ENCODE measurements at places on chromosomes 7 and 10.

- DNase-seq, result no peak
Observed at GRCh38 chr10:93063144-93063976, 2.8 kb downstream of the CYP26C1 start.

- DNase-seq, result no peak
Observed at GRCh38 chr7:2109936-2110609, 122.7 kb downstream of the MAD1L1 start.

GRCh38 chr10:76433161-76434005 lies 1002.0 kb downstream of the LRMDA start:
- no peak for DNase-seq

GRCh38 chr7:139580435-139580834 lies 57.0 kb downstream of the CLEC2L start:
- DNase-seq, result no peak

DNA sequence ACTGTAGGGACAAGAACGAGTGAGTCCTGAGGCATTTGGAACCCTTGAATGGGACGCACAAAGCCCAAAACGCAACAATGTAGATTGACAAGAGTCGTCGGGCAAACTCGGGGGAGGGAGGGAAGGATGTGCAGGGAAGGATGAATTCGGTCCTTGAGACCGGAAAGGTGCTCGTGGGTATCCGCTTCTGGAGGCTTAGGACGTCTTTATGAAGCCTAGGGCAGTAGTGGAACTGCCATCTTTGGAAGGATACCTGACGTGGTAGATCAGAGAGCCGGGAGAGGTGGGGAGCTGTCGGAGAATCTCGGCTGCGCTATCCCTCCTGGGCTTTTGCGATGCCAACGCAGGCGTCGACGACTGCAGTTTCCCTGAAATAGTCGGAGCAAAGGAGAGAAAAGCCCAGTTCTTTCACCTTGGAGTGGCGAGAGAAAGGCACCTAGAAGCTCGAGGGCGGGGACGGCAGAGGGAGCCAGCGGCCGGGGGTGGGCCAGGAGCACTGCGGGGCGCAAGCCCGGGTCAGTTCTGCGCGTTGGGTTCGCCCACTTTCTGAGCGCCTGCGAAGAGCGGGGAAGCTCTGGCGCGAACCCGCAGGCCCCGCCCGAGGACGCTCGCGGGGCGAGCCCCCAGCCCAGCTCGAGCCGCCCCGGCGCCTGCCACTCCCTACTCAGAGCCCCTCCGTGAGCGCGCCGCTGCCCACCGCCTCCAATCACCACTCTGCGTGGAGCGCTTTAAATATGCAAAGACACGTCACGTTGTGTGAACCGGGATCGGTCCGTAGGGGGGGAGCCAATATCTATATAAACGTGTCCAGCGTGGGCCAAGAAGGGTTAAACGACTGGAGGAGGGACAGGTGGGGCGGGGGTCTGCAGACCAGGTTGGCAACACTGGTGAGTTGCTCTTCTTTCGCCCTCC lies at the start of gene CYP26C1:
Gene CYP26C1, plus strand, starts transcription at position 824 of the 912 bp plus-strand sequence. CDS start 466 bp downstream, outside the sequence.
- DNase-seq, result no peak

DNA sequence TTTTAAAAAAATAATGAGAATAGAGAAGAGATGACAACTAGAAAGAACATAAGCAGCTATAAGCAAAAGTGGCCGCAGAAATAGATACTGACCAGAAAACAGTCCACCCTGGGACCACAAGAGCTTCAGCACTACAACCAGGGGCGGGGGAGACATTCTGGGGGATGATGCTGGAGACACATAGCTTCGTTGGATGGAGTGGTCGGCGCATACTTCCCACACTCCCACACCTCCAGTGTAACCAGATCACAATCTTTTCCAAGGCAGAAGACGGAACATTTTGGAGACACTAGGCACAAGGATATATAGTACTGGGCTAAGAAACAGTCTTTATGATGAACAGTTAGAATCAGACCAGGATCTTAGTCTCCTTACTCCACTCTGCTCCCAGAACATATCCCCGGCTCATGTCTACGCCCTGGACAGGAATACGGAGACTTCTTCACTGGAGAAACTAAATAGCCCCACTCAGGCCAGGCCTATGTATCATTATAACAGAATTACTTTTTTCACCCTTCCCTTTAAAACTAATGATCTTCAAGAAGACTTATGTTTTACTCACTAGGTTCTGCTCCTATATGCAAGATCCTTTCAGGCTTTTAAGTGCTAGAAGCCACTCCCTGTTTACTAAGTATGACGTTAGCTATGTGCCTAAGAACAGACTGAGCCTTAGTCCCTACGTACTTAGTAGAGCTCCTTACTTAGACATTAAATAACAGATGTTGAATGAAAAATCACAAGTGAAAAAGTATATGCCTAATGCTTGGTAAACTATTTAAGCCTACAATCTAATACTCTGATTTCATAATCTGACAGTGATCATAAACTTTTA lies 169.6 kb downstream of the SRPK2 start:
- DNase-seq, result no peak

GRCh38 chr7:137590071-137590755 lies 246.7 kb upstream of the PTN start:
- no peak for DNase-seq

DNA sequence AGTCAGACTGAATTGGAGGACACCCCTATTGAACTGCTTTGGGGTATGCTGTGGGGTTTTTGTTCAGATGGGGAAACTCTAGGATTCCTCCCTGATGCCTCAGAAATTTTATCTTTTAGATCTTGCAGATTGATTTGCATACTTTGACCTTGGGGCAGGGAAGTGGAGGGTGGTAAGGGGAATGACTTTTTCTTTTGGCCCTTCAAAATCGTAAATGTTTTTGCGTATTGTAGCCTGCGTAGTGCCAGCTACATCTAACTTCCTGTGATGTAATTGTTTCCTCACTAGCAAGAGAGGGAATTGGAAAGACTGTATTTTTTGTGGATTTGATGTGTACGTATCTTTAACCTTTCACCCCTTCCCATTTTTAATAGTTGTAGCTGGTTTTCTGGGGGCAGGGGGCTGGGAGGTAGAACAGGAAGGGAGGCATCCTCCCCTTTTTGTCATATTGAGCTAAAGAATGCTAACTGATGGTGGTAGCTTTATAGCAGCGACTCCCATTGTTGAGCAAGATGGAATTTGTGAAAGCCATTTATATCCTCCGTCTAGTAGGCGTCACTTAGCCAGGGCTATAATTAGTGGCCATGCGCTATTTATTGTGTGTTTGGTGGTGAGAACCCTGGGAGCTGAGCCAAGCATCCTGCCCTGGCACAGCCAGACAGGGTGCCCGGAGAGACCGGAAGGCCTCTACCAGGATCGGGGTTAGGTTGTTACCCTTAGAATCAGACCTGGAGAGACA lies 11.3 kb downstream of the DUSP5 start:
- no peak for DNase-seq

DNA sequence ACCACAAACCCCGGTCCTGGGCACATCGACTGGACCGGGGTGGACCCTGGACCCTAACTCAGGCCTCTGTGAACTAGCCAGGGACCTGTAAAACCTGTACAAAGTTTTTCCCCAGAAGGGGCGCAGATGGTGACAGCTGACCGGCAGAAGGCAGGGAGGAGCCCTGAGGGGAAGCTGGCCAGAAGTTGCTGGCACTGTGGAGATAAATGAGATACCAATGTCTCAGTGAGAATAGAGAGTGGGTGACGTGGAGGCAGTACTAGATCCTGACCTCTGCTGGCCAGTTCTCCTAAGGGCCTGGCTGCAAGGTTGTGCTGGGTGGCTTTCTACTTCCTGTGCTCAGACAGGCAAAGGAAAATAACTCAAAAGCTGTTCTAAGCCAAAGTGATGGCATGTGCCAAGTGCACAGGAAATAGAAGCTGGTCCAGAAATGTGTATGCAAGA lies 10.6 kb upstream of the TSPAN14 start:
- no peak for DNase-seq

Measured in progenitor cell of endocrine pancreas (in vitro differentiated cells).